Epithelial cell of proximal tubule (primary cell): ENCODE measurements at places on chromosomes 5 and 9.

GRCh38 chr5:132476876-132477781 is 13.4 kb downstream of the IRF1 start:
- DNase-seq, result no peak

DNA sequence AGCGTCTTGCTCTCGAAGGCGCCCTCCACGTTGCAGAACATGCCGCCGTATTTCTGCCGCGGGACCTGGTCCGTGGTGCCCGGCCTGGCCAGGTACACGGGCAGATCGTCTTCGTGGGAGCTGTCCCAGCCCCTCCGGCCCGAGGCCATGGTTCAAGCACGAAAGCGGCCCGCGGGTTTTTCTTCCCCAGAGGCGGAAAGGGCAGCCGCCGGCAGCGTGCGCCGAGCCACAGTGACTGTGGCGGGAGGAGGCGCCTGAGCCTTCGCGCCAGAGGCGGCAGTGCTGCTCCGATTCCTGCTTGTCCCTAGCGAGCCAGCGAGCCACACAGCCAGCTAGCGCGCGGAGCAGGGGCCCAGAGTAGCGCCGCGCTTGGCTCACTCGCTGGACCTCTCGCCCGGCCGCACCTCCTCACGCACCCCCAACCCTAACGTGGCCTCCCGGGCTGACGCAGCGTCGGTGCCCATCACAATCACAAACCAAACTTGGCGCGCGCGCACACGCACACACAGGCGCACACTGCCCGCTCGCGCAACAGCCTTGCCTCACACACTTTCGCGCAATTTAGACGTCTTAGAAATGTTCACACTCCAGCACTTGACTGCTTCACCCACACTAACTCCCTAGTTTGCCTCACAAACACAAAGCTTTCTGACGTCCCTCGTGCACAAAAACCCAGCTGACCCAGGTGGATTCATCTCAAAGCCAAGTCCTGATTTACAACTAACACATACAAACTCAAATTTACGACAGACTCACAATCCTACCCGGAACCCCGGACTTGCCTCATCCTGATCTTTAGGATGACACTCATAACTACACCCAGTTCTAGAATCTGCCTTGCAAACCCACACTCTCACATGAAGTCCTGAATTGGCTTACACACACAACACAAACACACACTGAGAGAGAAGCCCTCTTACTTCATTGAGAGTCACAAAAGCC is at the start of gene DPYSL3:
TSS of gene DPYSL3 (minus strand) at position 359 of the 942 bp plus-strand sequence. CDS start at position 149, 210 bp downstream.
- no peak for DNase-seq

DNA sequence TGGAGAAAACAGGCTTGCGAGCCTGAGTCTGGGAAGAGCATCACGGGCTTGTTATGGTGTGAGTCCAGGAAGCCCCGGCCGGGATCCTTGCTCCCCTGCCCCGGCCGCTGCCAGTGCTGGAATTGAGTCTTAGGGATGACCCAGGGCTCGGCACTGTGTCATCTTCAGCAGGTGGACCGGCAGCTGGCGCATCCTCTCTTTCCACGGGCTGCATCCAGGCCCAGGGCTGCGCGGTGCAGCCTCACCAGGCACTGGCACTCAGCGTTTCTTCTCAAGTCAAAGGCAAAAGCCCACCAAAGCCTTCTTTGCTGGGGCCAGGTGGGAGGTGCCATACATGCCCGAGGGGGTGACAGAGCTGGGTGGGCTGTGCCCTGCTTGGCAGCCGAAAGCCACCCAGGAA is 46.6 kb downstream of the COL5A1 start:
- DNase-seq, result no peak

DNA sequence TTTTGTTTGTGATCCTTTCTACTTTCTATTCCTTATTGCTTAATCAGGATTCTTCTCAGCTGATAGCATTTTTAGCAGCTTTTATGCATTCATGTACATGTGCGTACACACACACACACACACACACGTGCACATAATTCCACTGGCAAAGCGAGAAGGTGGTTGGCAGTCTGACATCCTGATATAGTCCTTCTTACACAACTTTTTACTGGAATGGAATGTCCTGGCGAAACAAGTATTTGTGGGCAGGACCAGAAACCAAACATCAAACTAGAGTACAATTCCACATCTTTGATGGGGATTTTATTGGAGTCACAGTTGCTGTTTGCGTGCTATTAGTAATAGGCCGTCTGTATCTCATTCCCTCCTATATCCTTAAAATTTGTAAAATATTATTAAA is 356.5 kb downstream of the CCDC171 start:
- no peak for DNase-seq

GRCh38 chr5:176365351-176366231 is at the start of gene ARL10:
ARL10 (plus strand) TSS chr5:176365487; CDS start chr5:176365564, 77 bp downstream.
- no peak for DNase-seq

- no peak for DNase-seq
Observed at GRCh38 chr5:96012399-96012798, 50.7 kb upstream of the ELL2 start.

GRCh38 chr5:52774005-52774410 is 13.7 kb upstream of the ITGA1 start:
- no peak for DNase-seq

DNA sequence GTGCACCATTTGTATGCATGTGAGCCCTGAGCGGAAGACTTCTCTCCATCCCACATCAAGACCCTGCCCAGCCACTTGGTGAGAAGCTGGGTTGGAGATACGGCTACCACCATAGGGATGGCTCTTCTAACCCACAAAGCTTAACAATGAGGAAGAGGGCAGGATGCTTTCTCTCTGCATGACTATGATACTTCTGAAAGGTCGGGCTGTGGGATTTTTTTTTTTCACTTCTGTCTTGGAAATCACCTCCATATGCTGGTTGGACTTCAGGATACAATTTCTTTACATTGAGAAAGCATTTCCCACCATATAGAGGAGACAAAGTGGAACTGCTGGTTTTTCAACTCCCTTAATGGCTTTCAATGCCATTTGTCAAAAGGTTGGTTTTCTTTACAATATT is 30.5 kb downstream of the ZNF366 start:
- no peak for DNase-seq

- DNase-seq, result no peak
Observed at GRCh38 chr5:73751254-73751914, 125.4 kb downstream of the ARHGEF28 start.

DNA sequence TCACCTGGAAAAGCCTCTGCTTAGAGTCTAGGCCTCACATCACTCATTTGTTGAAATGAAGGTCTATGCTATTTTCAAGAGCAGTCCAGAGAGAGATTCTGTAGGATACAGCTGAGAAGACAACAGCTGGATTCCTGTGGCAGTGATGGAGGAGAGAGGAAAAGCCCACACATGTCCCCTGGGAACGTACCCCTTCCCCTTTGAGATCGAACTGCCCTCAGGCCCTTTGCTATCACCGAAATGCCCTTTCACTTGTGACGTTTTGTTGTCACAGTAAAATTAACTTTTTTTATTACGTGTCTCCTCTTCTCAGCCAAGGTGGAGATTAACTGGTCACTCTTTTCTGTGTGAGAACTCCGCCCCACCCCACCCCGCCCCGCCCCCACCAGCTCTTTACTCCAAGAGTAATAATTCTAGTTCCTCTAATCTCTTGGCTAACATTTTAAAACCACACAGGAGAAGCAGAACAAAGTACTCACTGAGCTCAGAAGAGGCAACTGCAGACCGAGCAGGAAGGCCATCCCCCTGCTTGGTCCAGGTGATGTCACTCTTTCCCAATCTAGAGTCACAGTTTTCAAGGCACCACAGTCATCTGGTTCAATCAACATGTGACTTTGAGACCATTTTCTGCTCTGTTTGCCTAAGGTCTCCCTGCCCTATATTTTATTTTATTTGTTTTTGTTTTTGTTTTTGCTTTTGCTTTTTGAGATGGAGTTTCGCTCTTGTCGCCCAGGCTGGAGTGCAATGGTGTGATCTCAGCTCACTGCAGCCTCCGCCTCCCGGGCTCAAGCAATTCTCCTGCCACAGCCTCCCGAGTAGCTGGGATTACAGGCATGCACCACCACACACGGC is 105.6 kb downstream of the SUSD1 start:
- no peak for DNase-seq

- no peak for DNase-seq
Observed at GRCh38 chr5:175859422-175859821, 12.0 kb upstream of the CPLX2 start.

DNA sequence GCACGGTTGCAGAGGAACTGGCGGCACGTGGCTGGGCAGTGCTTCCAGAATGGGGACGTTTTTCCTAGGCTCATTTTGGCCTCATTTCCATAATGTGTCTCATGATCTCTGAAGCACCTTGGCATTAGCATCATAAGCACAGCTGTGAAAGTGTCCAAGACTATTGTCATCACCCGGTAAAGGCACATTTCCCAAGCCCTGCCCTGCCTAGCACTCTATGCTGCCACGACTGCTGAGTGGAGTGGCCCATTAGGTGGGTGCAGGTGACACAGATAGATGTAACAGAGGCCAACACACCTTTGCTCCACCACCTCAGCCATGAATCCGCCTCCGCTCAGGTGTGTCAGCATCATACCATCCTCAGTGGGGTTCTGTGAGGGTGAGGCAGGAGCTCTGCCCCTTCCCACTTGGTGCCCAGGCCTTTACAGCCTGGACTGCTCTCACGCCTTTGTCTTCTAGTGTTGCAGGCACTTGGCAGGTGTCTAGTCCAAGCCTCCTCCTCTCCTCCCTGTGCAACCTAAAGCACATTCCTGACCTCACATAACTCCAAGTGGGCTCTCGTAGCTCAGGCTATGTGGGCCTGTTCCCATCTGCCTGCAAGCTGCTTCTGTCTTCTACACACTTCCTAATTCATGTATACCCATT is 213.0 kb downstream of the FSTL4 start:
- DNase-seq, result no peak

- no peak for DNase-seq
Observed at GRCh38 chr5:5615569-5615968, 193.1 kb downstream of the ICE1 start.

- no peak for DNase-seq
Observed at GRCh38 chr5:60494635-60495034, 205.3 kb downstream of the DEPDC1B start.

DNA sequence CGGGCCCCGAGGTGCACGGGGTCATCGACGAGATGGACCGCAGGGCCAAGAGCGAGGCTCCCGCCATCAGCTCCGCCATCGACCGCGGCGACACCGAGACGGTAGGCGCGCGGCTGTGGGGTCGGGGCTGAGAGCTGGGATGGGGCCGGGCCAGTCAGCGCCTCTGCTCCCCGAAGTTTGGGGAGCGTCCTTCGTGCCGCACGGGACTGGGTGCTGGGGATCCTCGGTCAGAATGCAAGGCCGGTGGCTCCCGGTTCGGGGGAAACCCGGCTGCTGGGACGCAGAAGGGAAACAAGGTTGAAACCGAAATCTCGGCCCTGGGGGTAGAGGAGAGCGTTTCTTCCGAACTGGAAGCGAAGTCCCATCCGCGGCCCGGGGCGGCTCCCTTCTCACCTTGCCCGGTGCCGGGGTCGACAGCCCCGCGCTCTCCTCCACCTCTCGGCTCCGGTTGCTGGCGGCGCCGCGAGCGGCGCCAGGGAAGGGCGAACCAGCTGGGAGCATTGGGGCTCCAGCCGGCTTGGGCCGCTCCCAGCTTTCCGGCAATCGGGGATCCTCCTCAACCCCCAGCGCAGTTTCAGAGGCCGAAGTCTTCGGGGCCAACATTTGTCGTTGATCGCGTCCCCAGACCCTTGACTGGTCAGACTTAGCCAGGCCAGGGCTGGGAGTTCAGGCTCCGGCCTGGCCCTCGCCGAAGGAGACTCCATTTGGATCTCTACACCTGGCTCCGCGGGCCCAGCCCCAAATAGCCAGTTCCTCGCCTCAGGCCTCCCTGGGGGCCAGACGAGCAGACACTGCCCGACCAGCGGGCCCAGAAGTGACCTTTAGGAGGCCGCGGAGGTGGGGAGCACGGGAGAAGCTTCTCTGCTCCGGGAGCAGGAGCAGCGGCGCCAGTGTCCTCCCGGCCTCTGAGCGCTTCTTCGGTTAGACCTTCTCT is 1.1 kb downstream of the LHX2 start:
- no peak for DNase-seq

DNA sequence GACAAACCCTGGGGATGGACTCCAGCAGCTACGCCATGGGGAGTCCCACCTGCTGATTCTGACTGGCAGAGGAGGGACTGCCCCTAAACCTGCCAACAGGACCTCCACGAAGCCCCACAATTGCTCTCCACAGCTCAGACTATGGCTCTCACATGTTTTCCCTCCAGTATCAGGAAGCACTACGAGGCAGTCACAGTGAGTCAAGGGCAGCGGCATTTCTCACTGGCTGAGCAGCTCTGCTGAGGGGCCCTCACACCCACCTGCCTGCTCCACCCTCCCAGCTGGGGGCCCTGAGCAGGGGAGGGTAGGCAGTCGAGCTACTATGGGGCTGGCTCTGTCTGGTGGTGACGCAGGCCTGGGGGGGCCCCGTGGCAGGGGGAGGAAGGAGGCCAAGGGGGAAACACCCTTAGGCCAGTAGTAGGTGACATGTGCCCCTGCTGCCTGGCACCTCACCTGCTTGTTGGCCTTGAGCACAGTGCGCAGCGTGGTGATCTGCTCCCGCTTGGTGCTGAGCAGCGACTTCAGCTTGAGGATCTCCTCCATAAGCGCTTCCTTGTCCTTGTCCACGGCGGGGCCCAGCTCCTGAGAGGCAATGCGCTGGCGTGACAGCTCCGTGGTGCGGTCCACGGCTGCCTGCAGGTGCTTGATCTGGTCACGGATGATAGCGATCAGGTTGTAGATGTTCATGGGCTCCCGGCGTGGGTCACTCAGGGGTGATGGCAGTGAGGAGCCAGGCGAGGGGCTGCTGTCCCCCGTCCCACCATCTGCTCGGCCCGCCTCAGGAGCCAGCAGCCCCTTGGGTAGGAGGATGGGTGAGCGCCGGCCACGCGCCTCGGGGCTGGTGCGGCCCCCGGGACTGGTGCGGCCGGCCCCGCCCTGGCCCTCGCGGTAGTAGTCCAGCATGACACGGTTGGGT is 46.3 kb downstream of the BICD2 start:
- no peak for DNase-seq

DNA sequence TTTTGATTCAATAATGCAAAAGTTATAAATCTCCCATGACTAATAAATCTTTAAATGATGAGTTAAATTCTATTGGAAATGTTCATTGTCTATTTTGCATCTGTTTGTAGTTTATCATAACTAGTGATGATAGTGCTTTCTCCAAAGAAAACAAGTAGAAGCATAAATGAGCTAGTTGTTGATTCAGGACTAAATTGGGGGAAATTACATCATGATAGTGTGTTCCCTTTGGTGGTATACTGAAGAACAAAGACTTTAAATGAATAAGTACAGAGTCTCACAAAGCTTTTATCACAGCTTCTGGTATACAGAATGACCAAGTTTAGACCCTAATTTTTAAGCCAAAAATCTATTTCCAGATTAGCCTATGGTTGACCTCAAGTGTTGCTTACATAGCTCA is 173.8 kb downstream of the MCTP1 start:
- DNase-seq, result no peak
